ENCODE measurements at places on chromosomes 16 and 17.

DNA sequence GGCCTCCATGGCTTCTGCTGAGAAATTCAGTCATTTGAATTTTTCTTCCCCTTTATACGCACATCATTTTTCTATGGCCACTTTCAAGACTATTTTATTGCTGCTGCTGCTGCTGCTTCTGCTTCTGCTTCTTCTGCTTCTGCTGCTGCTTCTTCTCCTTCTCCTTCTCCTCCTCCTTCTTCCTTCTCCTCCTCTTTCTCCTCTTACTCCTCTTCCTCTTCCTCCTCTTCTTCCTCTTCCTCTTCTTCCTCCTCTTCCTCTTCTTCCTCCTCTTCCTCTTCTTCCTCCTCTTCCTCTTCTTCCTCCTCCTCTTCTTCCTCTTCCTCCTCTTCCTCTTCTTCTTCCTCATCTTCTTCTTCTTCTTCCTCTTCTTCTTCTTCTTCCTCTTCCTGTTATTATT lies 22.4 kb downstream of the CPD start:
- DNase-seq = no peak

DNA sequence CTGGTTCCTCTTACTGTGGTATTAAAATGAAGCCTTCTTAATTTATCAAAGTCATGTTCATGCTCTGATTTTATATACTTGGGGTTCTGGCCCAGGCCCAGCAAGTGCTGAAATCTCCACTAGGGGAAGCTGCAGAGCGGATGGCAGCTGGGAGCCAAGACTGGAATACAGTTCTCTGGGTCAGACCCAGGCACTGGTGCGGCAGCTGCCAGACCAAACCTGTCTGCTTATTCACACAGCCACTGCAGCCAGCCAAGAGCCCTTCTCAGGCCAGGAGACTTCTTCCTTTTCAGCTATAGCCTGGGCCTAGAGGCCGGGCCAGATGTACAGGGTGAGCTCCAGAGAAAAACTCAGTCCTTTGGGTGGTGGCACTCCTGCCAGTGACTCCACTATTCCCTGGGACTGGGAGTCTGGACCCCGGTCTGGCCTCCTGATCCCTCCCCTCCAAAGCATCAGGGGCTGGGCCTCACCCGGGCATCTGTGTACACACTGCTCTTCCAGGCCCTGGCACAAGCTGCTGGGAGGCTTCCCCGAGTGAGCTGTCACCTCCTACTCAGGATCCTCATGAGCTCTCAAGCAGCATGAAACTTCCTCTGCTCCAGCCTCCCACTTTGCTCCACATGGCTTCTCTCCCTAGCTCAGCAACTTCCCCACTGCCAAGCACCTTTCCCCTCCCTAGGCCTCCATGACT lies 24.4 kb downstream of the ATP6V0D1 start:
- peak; percentile 37 for DNase-seq

DNA sequence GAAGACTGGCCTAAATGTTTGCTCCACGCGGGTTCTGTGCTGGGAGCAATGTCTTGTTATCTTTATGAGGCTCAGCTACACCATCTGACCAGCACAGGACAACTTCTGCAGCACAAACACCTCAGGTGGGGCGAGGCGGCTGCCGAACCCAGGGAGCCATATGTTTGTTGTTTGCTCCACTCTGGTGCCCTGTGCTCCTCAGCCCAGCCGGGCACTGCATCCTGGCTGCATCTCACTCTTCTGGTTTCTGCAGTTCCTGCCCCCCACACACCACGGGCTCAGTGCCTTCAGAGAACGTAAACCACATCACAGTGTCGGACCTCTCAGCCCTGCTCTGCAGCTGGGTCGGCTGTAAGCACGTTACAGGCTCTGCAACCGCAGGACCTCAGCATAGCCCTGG lies 32.4 kb downstream of the MXRA7 start:
- no peak for DNase-seq

GRCh38 chr17:83062818-83063671 lies 16.4 kb upstream of the METRNL start:
- DNase-seq = no peak

GRCh38 chr17:69111794-69112193 lies 29.9 kb downstream of the ABCA6 start:
- DNase-seq = no peak

DNA sequence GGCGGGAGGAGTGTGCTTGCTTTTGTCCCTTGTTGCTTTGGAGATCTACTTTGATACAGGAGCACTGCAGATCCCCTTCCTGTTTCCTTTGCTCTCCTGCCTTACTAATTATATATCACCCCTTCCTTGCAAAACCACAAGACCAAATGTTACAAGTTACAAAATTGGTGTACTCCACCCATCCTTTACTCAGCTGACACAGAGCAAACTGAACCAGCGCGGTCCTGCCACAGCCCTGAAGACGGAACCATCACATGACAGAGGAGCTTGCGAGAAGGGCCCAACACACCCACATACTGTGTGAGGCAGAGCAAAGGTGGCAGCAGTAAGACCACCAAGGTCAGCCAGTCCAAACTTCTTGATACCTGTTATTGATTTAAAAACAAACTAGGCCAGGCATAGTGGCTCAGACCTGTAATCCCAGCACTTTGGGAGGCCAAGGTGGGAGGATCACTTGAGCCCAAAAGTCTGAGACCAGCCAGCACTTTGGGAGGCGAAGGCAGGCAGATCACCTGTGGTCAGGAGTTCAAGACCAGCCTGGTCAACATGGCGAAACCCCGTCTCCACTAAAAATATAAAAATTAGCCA lies 33.2 kb downstream of the CYTH1 start:
- DNase-seq = no peak

- no peak for DNase-seq
These were observed 4.1 kb upstream of the SLFN5 start for GRCh38 chr17:35238821-35239220.

GRCh38 chr17:81464586-81464985 lies 48.0 kb downstream of the ACTG1 start:
- DNase-seq = no peak

DNA sequence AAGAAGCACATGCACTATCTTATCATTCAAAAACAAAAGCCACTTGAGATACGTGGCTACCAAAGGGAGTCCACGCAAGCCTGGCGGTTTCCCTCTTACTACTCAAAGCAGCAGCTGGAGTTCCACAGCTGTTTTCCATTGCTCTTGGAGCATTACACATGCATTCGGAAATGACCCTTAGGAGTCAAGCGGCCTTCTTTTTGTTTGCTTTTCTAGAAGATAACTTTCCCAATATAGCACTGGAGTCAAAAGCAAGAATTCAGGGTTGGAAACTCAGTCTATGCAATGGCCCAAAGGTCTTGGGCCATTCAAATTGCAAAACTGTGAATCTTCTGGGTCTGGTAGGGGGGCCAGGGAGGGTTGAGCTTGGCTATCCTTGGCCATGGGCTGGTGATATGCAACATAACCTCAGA lies 97.8 kb upstream of the MAF start:
- DNase-seq = no peak

DNA sequence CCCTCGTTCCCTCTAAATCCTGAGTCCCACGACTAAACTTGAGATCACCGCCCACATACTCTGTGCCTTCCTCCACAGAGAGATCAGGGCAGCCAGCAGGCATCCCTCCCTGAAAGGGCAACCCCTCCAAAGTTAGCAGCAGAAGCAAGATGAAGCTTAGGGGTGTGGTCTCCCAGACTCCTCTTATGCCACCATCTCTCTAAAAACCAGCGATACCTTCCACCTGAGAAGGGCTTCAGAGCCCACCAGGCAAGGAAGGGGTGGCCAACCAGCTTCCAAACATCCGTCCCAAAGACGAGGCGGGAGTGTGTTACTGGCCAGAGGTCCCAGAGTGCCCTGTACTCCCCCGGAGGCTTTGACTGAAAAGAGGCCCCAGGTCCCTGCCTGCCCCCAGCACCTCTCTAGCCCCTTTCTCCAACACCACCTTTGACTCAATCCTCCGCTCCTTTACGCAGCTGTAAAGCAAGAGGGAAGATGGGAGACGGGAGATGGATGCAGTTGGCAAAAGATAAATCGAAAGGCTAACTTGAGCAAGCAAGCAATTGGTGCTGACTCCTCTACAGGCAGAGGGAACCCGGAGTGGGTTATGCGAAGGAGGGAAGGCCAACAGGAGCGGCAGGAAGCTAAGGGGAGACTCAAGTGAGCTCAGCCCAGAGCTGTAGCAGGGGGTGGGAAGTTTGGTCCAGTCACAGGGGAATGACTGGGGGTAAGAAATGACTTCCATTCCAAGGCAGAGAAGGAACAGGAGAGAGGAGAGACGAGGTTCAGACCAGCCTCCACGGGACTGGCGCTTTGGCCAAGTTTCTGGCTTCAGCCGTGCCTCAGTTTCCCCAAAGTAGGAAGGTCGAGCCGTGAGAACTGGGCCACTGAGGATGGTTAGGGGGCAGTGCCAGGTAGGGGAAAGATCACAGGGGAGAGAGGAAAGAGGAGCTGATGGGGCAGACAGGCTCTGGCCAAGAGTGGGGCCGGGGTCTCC lies 1.0 kb downstream of the ST3GAL2 start:
- DNase-seq = peak; percentile 20

DNA sequence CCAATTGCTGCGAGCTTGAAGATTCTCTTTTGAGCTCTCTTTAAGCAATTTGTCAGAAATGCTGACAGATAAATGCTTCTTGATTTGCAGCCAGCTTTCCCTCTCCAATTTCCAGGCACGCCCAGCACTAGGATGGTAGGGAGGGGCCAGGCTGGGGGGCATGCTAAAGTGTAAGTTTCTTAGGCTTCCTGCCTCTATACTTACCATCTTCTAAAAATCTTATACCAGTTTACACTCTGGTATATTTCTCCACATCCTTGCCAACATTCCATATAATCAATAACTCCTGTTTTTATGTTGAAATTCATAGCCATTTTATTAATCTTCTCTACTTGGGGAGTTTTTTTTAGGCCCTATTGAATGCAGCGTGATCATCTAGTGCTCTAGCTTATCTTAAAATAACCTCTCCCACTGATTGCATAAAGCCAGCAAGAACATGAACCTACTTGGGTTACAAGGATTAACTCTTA lies 17.5 kb downstream of the ACSF2 start:
- no peak for DNase-seq

DNA sequence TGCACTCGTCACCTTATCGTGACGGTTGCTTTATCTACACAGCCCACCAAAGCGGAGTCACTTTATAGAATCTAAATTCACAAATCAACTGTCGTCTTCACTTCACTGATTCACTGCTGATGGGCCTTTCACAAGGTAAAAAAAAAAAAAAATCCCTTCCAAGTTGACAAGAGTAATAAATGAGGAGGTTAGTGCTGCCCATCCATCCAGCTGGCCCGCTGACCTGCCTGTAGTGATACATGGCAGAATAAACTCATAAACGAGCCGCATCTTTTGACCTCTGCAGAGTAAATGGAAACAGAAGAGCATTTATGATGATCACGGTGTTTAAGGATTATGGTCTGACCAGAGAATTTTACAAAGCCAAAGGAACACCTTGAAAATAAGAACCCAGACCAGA lies 227.3 kb upstream of the IRX5 start:
- DNase-seq = no peak

GRCh38 chr16:81601601-81602255 lies 157.1 kb downstream of the CMIP start:
- no peak for DNase-seq

DNA sequence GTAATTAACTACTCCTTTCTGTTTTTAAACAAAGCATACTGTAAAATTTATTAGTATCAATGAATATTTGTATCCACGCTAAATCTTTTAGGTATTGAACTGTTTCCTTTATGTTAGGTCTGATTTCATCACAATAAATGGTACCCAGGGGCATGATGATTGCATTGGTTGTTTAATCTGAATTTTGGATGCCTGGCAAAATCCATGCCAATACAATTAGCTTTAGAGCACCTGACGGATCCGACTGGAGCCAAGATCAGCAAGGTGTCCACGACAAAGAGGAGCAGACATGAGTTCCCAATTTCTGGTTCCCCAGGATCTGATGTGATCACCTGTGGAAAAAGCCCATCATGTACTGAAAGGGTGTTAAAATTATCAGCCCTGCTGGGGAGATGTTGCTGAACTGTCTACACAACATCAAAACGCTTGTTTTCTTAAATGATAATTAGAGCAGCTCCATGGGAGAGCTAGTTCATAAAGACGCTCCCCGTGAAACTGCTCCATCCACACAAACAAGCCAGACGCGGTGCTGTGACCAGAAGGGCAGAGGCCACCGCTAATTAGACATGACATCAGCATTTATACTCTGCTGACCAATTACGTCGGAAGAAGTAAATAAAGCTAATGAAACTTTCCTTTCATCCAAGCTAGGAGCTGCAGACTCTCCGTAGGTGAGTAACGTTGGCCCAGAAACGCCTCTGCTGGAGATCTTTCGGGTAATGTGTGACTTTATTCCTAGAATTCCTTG lies 151.7 kb downstream of the CPPED1 start:
- DNase-seq = no peak

GRCh38 chr17:39134878-39135277 lies 16.6 kb downstream of the PLXDC1 start:
- no peak for DNase-seq

DNA sequence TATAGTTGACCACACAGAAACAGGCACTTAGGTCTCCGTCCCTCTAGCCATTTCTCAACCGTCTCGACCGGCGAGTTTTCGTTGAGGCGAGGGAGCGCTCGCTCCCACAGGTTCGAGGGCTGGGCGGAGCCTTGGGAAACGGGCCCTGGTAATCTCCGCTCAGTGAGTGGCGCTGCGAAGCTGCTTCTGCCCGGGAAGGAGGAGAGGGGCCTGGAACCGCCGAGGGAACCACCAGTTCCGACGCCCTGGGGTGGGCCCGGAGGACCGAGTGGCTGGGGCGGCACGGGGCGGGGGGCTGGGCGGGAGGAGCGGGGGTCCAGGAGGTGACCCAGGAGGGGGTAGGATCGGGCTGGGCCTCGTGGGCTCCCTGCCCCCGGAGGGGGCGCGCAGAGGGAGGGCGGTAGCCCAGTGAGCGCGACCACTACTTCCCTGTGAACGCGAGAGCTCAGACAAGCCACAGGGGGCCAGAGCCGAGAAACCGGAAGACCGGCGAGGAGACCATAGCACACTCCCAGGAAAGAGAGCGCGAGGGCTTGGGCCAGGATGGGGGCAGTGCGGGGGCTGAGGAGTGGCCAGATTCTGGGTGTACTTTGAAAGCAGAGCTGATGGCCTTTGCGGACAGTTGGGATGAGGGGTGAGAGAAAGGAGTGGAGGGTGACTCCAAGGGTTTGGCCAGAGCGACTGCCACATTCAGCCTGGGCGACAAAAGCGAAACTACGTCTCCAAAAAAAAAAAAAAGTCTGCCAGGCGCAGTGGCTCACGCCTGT lies 29.9 kb upstream of the ARL4D start:
- DNase-seq = peak; percentile 75

- no peak for DNase-seq
These were observed 231.8 kb downstream of the BCAS3 start for GRCh38 chr17:60909405-60909804.

DNA sequence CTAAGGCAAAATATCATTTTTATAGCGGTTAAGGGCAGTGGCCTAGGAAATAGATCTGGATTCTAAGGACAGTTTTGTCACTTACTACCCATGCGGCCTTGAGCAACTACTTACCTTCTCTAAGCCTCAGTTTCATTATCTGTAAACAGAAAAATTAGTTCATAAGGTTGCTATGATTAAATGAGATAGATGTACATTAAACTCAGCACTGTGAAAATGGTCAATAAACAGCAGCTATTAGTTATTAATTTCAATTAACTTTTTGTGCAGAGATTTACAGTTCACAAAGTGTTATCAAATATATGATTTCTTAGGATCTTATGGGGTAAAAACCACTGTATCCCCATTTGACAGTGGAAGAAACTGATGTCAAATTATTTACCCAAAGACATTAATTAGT lies 135.5 kb upstream of the CORO6 start:
- no peak for DNase-seq
